Stimulated activated CD4-positive, alpha-beta T cell treated with anti-CD3 and anti-CD28 coated beads, Interleukin-4, amount 100 ng/mL, for 1 hour (primary cell): ENCODE measurements at places on chromosomes 4 and X.

GRCh38 chr4:171983935-171984805 lies 171.0 kb downstream of the GALNTL6 start:
- DNase-seq: no peak

GRCh38 chr4:15605537-15605936 lies 49.6 kb downstream of the FBXL5 start:
- no peak for DNase-seq

- no peak for DNase-seq
These were observed 8.6 kb downstream of the GALNT7 start for GRCh38 chr4:173177232-173177631.

- DNase-seq: no peak
These were observed 181.0 kb upstream of the HCCS start for GRCh38 chrX:10930151-10930550.

GRCh38 chrX:100076031-100076430 lies 334.0 kb downstream of the PCDH19 start:
- no peak for DNase-seq

GRCh38 chr4:87570290-87570805 lies 38.0 kb upstream of the DSPP start:
- DNase-seq: no peak

DNA sequence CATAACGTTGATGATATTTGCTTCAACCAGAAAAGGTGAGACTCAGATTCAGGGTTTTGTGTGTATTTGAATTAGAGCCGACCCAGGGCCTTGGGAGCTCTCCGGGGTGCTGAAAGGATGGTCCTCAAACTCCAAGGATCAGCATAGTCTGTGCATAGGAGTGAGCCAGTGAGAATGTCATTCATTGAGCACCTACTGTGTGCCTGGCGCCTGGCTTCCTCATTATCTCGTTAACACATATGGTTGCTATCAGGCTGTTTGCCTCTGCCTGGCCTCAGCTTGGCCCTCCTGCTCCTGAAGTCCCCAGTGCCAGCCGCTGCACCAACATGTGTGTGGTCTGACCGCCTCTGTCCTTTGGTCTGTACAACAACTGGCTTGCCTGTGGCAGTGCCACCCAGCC lies 25.1 kb upstream of the JAKMIP1 start:
- no peak for DNase-seq

GRCh38 chr4:3805026-3805425 lies 38.8 kb downstream of the ADRA2C start:
- no peak for DNase-seq

DNA sequence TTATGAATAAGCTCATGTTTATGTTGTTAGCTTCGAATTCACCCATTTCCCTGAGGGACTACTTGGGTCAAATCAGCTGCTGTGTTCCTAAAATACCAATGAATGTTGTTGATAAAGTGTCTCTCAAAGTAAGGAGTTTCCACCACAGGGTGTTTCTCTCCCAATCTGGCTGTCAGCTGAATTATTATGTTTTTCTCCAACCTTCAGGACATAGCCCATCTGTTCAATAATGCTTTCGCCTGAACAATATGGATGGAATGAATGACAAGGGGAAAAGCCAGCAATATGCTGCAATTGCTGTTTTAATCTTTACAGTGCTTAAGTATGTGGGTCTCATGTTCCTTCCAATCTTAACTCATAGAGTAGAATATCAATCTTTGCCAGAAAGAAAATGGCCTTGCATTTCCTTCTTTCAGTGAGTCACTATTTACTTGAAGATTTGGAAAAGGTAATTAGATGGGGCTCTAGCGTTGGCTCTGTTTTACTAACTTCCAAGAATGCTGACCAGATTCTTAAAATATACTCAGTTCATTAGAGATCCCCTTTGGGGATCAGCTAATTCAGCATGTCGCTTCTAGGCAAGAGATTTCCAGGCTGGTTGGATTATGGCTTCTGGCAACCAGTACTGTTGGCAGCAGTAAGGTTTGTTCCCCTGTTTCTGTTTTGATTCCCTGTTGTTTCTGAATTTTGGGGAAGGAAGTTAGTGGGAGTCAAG lies 410.5 kb downstream of the PPP3CA start:
- DNase-seq: no peak

DNA sequence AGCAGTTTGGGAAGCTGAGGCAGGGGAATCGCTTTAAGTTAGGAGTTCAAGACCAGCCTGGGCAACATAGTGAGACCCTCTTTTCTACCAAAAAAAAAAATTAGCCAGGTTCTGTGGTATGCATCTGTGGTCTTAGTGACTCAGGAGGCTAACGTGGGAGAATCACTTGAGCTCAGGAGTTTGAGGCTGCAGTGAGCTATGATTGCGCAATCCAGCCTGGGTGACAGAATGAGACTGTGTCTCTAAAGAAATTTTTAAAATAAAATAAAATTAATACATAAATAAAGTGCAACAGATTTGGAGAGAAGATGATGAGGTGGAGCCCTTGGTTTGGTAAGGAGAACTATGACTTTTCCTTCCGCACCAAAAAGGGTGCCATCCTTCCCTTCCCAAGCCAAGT lies 436.9 kb downstream of the NLGN4X start:
- DNase-seq: no peak
